ENCODE measurements at places on chromosomes 7 and 10.

- DNase-seq: no peak
Observed at GRCh38 chr7:76377186-76377918, 18.6 kb upstream of the YWHAG start.

DNA sequence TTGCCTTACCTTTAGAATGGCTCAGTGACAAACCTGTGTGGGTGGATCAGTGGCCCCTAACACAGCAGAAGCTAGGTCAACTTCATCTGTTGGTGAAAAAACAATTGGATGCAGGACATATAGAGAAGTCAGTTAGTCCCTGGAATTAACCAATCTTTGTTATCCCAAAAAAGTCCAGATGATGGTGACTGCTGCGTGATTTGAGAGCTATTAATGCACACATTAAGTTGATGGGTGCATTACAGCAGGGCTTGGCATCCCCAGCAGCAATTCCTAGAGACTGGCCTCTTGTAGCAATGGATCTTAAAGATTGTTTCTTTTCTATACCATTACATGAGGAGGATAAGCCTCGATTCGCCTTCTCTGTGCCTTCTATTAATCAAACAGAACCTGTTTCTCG lies 33.3 kb downstream of the OR13A1 start:
- DNase-seq: no peak

GRCh38 chr7:108310351-108310750 lies 145.9 kb downstream of the NRCAM start:
- no peak for DNase-seq

- no peak for DNase-seq
Observed at GRCh38 chr10:35182631-35183510, 56.2 kb downstream of the CREM start.

Measured in T-helper 2 cell treated with Interferon-gamma antibody and Interleukin-4, amounts not matched to agents 5 μg/mL and 100 μg/mL, for 36 hours (primary cell).